ENCODE measurements at places on chromosomes 7 and 10. TPM values are rescaled to one million over a fixed set of nuclear protein-coding genes. Genes with fewer than 3 reads are reported as not detected.

The LBX1 gene
- 5.6 TPM for total RNA-seq

The SPOCK2 gene
- 8.3 TPM for total RNA-seq

The CASD1 gene
- total RNA-seq, result 116 TPM

The PILRA gene
- 1.1 TPM for total RNA-seq

The CRYGN gene
- not detected for total RNA-seq

The NRAP gene
- total RNA-seq, result 304 TPM

The PVRIG gene
- not detected for total RNA-seq

The FAM180A gene
- total RNA-seq, result 1.4 TPM

The KDM7A gene
- total RNA-seq, result 17.4 TPM

The LEP gene
- not detected for total RNA-seq

The ANKRD2 gene
- 29.7 TPM for total RNA-seq

The C10orf105 gene
- total RNA-seq, result 0.10 TPM

The PPP1R3C gene
- total RNA-seq, result 540 TPM

The MRPS33 gene
- total RNA-seq, result 25.1 TPM

The ZNF425 gene
- total RNA-seq, result 4.7 TPM

The CPA2 gene
- not detected for total RNA-seq

The MYL10 gene
- 20.9 TPM for total RNA-seq

The RARRES2 gene
- 35.5 TPM for total RNA-seq

The PLPP4 gene
- total RNA-seq, result not detected

The LLCFC1 gene
- total RNA-seq, result not detected

The ZFAND4 gene
- 17.2 TPM for total RNA-seq

The SLC18A3 gene
- total RNA-seq, result 0.31 TPM

The GIMAP1 gene
- total RNA-seq, result 3.2 TPM

The GBX1 gene
- total RNA-seq, result not detected

The ZEB1 gene
- 170 TPM for total RNA-seq

The C10orf71 gene
- 23.3 TPM for total RNA-seq

The AGR2 gene
- total RNA-seq, result 73.1 TPM

The ITPRIP gene
- 11.1 TPM for total RNA-seq

The LRCH4 gene
- total RNA-seq, result 30.1 TPM

The C7orf33 gene
- total RNA-seq, result not detected

The TDRD1 gene
- total RNA-seq, result 1.6 TPM

The FAM241B gene
- total RNA-seq, result 1.0 TPM

The CTAGE6 gene
- 0.72 TPM for total RNA-seq

The TET1 gene
- 25.8 TPM for total RNA-seq

The AKR1C2 gene
- 2.8 TPM for total RNA-seq

The FLNC gene
- 1,540 TPM for total RNA-seq

The CPED1 gene
- total RNA-seq, result 32.3 TPM

The CYP26C1 gene
- not detected for total RNA-seq

The FAM25C gene
- total RNA-seq, result not detected

The FAM221A gene
- 2.7 TPM for total RNA-seq

The FOXK1 gene
- 26.9 TPM for total RNA-seq

The CAV1 gene
- total RNA-seq, result 248 TPM

The MYH16 gene
- not detected for total RNA-seq

The CUZD1 gene
- 0.31 TPM for total RNA-seq

The GSTK1 gene
- total RNA-seq, result 95.8 TPM

The CFAP58 gene
- total RNA-seq, result 0.62 TPM

The ZYX gene
- total RNA-seq, result 33.7 TPM
